T47D (cell line): ENCODE measurements at places on chromosomes 6 and 20.
A peak's percentile ranks its signal among the peaks of the same experiment; 100 is the strongest.

- DNase-seq: no peak
Observed at GRCh38 chr6:101585501-101585900, 192.0 kb downstream of the GRIK2 start.

DNA sequence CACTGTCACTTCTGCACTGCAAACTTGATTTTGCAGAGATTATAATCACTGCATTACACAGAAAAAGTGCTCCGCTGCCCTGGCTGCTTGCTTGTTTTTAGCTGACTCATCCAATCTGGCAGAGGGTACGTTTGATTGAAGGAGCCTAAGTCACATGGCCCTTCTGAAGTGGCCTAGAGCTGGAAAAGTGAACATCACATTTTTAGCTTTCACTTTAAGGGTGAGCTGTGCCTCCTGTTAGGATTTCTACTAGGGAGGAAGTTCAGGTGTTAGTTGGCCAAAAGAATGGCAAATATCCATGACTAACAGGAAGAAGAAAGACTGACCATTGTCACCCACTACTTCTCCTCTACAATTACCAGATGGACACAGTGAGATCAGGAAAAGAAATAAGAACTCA is 889.1 kb upstream of the MAP3K7 start:
- DNase-seq: peak; percentile 48

- no peak for DNase-seq
Observed at GRCh38 chr6:169170583-169170955, 83.1 kb downstream of the THBS2 start.

DNA sequence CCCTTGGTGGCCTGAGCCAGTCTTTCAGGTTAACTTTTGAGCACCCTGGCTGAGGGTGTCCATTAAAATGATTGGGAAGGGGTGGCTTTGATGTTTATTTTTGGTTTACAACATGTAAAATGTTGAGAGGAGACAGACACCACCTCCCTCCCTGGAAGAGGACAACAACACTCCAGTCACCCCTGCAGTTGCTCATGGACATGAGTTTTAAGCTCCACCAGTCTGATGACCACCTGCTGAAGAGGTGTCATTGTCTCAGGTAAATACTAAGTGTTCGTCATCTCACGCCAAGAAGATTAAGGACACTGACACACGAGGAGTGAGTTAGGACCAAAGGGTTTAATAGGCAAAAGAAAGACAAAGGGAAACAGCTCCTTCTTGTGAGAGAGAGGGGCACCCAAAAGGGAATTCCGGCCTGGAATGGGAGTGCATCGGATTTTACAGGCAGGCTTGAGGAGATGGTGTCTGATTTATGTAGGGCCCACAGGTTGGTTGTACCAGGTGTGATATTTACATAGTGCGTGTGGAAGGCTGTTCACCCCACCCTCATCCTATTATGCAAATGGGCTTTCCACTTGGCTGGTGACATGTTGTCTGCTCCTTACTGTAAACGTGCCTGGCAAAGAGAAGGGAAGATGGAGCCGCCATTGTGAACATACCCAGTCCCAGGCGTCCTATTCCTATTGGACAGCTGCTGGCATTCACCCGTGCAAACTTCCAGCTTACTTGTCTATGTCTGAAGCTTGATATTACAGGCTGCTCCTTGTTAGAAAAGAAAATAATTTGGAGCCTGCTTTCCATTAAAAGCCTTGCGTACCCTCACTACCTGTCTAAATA is 6.6 kb downstream of the HLA-B start:
- DNase-seq: no peak

DNA sequence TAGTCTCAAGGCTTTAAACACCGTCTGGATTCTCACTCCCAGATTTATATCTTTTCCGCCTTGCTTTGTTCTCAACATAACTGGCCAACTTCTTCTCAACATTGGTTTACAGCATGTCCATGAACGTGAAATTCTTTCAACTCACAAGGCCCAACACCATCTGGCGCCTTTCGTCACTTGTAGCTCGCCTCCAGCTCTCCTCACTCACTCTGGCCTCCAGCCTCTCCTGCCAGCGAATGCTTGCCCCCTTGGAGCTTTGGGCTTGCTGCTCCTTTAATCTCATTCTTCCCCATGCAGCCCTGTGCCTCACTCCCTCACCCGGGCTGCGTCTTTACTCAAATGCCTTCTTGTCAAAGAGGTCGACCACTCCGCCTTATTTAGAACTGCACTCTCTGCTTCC is 324.5 kb downstream of the PRKN start:
- DNase-seq: no peak

GRCh38 chr20:7692478-7692877 is 247.8 kb downstream of the HAO1 start:
- DNase-seq: no peak

DNA sequence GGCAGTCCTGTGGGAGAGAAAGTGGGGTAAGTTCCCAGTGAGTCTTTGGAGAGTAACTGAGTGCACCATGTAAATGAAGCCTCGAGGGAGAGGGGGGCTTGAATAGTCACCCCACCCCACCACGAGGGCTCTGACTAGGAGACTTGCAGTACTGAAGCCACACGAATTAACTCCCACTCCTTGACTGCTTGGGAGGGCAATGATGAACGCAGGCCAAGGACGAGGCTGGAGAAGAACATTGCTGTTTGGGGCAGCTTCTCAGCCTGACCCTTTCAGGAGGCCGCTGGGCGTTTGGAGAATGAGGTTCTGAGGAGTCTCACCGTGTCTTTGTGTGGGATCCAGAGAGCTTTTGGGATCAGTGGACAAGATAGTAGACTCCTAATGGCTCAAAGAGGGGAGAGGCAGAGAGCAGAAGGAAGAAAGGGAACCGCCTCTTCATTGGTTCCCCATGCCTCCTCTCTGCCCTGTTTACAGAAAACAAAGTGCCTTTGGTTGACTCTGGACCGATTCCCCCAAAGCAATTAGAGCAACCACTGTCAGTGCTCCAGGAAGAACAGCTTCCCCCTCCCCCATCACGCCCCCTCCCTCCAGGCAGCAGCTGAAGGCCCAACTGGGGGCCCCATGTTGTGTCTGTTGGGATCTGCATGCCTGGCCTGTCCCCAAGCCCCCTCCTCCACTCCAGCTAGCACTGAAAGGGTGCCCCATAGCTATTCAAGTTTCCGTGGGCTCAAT is 41.7 kb upstream of the CDKN1A start:
- DNase-seq: no peak

GRCh38 chr6:18262702-18263417 is 1.5 kb downstream of the DEK start:
- DNase-seq: no peak

DNA sequence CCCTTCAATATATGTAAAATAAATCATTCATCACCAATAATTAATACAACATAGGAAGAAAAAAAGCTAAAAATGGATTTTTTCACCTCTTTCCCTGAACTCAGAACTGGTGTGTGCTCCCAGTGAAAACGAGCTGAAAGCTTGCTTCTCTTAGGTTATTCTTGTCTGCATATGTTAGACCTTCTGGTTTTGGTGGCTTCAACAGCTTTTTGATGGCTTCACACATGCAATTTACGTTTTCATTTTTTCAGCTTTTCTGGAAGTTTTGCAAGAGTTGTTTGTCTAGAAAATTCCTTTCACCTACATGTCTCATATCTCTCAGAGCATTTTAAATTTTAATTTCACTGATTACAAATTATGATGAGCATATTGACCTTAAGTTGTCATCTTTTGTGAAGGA is 86.9 kb upstream of the PTCHD4 start:
- no peak for DNase-seq

DNA sequence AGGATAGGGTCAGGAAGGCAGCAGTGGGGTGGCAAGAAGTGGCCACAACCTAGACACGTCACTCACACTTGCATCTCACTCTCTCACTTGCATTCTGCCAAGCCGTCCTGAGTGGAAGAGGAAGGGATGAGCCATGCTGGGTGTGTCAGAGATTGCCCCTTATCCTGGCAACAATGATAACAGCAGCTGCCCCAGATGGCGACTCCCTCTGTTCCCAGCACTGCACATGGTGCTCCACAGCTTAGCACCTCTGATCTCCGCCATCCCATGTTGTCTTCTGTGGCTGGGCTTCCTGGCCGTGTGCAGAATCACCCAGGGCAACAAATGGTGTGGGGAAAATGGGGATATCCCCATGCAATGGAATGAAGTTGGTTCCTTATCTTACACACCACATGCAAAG is 11.1 kb downstream of the KCNB1 start:
- DNase-seq: no peak
